ENCODE measurements at places on chromosomes 5 and 9. TPM values are rescaled to one million over a fixed set of nuclear protein-coding genes. Genes with fewer than 3 reads are reported as not detected.

DNA sequence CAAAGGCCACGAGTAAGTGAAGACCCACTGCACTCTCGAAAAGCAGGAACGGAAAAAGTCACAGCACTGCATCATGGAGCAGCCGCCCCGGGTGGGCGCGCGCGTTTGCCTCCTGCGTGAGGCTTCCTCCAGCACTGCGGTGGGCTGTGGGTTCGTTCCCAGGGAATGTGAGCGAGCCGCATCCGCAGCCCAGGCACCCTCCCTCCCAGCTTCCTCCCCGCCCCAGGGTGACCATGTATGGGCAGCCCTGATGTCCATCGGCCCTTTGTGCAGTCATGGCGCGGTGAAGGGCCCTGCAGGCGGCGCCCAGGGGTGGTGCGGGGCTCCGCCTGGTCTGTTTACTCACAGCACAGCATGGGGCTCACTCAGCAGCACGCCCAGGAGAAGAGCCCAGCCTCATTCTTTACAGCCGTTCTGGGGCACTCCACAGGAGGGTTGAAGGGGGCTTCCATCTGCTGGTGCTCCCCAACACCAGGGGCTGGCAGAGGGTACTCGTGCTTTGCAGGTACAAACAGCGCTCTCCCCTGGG lies 32.7 kb downstream of the KCNT1 start:
- no peak for DNase-seq

DNA sequence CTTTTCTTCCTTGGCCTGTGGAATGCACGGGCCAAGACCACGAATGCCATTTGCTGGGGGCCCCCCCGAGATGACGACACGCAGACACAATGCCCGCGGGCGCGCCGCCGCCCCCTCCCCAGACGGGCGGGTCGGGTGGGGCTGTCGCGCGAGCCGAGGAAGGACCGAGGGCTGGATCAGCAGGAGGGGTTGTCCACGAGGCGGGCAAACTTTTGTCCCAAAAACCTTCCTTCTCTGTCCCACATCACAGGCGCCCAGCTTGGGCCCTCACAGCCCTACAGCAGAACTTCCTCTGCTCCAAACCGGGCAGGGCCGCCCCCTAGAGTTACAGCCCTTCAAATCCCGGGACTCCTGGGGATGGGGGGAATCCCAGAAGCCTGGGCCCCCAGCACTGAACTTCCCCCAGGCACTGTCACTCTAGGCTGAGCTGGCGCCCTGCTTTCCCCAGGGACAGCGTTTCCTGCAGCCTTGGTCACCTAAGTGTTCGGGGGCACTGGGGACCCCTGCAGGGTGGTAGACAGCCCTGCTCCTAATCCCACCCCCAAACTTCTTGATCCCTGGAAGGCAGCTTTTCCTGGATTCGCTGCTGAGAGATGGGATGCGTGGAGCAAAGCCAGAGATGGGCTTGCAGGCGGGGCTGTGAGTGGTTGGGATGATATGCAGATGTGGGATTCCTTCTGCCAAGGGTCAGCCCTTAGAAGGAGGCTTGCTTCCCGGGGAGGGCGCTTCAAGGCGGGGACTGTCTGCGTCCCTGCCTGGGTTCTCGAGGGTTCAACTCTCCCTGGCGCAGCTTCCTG lies 980 bp downstream of the COL5A1 start:
- DNase-seq: peak; percentile 76

- DNase-seq: no peak
Measured at GRCh38 chr5:68478301-68479095, 262.9 kb downstream of the PIK3R1 start.

DNA sequence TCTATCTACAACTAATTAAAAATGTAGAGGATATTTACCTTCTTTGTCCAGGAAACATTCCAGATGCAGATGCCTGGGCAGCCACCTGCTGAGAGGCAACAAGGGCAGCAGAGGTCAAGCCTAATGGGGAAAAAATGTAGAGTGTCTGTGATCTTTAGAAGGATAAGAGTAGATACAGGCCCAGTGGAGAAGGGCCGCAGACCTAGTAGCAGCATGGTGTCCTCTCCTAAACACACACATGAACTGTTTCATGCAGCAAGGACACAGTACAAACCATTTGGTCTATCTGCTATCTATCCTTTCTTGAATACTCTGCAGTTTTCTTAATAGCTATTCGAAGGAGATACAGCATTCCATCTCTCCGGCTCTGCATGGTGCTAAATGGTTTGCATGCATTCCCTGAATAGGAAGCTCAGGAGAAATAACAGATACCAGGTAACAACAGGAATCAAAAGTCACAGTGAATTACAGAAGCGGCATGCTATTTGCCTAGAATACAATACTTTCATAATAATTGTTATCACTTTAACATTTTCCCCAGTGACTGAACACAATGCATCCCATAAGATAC lies 107.3 kb downstream of the ZNF608 start:
- DNase-seq: no peak

- DNase-seq: no peak
Measured at GRCh38 chr5:143105216-143105905, 298.1 kb downstream of the NR3C1 start.

DNA sequence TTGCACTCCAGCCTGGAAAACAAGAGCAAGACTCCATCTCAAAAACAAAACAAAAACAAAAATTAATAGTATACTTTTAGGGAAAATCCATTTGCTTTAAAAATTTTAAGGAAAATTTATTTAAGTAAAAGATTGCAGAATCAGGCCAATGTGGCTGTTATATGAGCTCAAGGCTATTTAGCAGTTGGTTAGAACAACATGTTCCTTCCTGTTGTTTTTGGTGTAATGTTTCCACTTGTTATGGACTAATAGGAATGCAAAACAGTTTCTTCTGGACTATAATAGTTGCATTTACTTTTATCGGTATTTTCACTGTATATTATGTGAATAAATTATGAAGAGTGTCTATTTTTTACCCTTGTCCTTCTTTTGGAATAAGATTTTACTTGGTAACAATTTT lies 3.0 kb upstream of the CDC42SE2 start:
- no peak for DNase-seq

GRCh38 chr5:7849681-7850394 lies 1.1 kb downstream of the CFAP90 start:
- no peak for DNase-seq

IGFBPL1 gene
- not detected for total RNA-seq

CCL28 gene
- 0.81 TPM for total RNA-seq

RECK gene
- 4.6 TPM for total RNA-seq

GLRA1 gene
- total RNA-seq: not detected

Data from Right ventricle myocardium superior (tissue), 1 donor.